Stimulated activated CD8-positive, alpha-beta memory T cell treated with anti-CD3 and anti-CD28 coated beads, Interleukin-15, amount 100 ng/mL, for 4 hours (primary cell): ENCODE measurements at places on chromosomes 6 and 20.

GRCh38 chr6:50056242-50056641 lies 6.5 kb upstream of the DEFB112 start:
- DNase-seq = no peak

DNA sequence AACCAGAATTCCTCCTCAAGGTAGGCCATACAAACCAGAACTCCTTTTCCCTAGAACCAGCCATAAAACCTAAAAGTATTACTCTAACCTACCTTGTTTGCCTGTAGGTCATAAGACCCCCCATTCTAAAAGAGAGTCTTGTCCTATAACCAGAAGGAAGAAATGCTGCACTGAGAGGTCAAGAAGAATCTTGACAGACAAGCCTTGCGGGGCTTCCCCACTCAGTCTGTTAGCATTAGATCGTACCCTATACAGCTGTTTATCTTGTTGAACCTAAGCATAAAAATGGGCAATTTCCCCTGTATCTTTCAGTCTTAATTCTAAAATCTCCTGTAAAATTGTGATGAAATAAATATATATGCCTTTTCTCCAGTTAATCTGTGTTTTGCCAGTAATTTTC lies 52.3 kb upstream of the HFE start:
- no peak for DNase-seq

DNA sequence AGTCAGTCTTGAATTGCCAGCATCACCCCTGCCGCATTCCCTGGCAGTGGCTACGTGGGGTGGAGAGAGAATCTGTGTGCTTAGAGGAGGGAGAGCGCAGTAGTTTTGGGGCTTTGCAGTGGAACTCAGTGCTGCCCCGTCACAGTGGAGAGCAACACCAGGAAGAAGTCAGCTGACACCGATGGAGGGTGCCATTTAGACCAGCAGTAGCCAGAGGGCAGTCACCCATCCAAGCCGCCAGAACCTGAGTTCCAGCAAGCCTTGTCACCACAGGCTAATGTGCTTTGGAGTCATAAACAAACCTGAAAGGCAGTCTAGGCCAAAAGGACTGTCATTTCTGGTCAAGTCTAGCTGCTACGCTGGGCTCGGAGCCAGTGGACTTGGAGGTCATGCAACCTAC lies 22.0 kb upstream of the PERP start:
- no peak for DNase-seq

DNA sequence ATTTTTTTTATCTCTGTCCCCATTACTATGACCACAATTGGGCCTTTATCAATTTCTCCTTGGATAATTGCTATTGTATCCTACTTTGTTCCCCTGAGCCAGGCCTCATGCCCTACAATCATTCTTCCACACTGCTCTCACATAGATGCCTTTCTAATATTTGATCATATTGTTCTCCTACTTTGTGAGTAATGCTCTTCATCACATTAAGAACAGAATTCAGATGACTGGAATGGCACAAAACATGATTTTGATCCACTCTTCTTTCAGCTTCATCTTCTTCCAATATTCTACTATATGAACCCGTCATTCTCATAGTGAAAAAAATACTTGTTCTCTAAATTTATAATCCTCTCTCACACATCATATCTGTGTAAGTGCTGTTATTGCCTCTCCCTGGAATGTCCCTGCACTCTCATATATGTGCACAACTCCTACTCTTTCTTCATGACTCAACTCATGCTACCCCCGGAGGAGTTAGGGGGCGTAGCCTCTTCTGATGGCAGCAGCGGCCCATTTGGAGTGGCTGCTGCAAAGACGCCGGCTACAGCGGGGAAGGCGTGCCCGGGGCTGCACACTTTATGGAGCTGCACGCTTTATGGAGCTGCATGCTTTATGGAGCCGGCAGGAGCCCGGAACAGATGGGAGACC lies 25.3 kb upstream of the HACE1 start:
- no peak for DNase-seq
